ENCODE measurements at places on chromosomes 3 and 15.

DNA sequence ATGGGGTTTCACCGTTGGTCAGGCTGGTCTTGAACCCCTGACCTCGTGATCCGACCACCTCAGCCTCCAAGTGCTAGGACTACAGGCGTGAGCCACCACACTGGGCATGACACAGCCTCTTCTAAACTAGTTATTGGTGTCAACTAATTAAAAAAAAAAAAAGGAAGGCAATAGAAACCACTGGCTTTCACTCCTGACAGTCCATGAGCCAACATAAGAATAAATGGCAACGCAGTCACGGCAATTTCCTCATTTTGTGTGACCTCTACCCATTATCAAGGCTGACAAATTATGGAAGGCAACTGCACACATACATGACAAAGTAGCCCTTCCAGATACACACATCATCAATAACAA, 5.9 kb downstream of the ARHGEF3 start:
- no peak for DNase-seq
- H3K27me3 ChIP-seq, result no peaks in the 10 kb centered on the region
- no peak overlapping the region for H3K4me3 ChIP-seq

DNA sequence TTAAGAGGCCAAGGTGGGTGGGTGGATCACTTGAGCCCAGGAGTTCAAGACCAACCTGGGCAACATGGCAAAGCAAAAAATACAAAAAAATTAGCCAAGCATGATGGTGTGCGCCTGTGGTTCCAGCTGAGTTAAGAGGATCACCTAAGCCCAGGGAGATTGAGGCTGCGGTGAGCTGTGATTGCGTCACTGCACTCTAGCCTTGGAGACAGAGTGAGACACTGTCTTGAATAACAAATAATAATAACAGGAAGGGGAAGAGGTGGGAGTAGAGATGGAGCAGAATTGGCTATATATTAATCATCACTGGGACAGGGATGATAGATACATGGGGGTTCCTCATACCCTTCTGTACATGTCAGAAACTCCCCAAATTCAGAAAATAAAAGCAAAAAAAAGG, 23.8 kb upstream of the NMB start:
- no peak overlapping the region for H3K27ac ChIP-seq
- H3K27me3 ChIP-seq, result no peaks in the 10 kb centered on the region
- DNase-seq, result no peak
- H3K4me3 ChIP-seq, result no peak overlapping the region
- no peaks in the 10 kb centered on the region for H3K4me1 ChIP-seq

- DNase-seq, result no peak
- peaks cover 44% of the 10 kb centered on the region for H3K4me1 ChIP-seq
- no peaks in the 10 kb centered on the region for H3K27me3 ChIP-seq
- H3K36me3 ChIP-seq, result no peaks in the 10 kb centered on the region
These were observed 27.7 kb downstream of the TRAK1 start for GRCh38 chr3:42118762-42119361.

DNA sequence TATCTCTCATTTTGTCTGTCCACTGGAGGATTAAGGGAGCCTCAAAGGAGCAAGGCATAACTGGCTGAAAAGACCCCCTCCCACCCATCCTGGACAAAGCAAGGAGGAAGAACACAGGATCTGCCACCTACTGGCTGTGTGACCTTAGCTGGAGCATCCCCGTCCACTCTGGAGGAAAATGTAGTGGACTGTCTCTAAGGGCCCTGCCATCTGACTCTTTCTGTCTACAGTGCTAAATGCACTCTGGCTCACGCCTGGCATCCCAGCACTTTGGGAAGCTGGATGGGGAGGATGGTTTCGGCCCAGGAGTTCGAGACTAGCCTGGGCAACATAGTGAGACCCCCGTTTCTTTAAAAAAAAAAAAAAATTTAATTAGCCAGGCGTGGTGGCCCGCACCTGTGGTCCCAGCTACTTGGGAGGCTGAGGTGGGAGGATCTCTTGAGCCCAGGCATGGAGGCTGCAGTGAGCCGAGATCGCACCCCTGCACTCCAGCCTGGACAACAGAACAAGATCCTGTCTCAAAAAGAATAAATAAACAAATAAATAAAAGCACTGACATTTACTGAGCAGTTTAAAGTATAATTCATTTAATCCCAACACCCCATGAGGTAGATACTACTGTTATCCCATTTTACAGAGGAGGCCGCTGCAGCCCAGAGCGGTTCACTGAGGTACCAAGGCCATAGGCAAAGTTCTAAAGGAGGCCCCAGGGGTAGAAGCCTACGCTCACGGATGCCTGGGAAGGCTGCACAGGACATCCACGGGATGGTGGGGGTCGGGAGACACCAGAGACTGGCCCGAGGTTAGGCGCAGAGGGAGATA, 1.1 kb downstream of the TBC1D2B start:
- no peak for DNase-seq
- H3K27ac ChIP-seq, result peak overlapping the region; percentile 96
- no peaks in the 10 kb centered on the region for H3K36me3 ChIP-seq
- H3K27me3 ChIP-seq, result no peaks in the 10 kb centered on the region
- H3K4me3 ChIP-seq, result peak overlapping the region; percentile 80
- H3K4me1 ChIP-seq, result peaks cover 37% of the 10 kb centered on the region

DNA sequence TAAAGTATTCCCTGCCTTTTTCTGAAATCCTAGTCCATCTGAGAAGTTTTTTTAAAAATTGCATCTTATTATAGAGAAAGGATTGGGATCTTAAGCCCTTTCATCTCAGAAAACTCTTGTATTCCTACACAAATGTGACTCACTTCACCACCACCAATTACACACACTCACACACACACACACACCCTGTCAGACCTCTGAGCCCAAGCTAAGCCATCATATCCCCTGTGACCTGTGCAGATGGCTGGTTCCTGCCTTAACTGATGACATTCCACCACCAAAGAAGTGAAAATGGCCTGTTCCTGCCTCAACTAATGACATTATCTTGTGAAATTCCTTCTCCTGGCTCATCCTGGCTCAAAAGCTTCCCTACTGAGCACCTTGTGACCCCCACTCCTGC, 1181.9 kb downstream of the ROBO2 start:
- no peaks in the 10 kb centered on the region for H3K27me3 ChIP-seq
- no peaks in the 10 kb centered on the region for H3K36me3 ChIP-seq
- no peak for DNase-seq
- no peak overlapping the region for H3K4me3 ChIP-seq
- no peaks in the 10 kb centered on the region for H3K4me1 ChIP-seq

GRCh38 chr15:69954666-69955065, 143.1 kb downstream of the TLE3 start:
- H3K27me3 ChIP-seq, result peaks cover 14% of the 10 kb centered on the region
- no peak overlapping the region for H3K4me3 ChIP-seq
- DNase-seq, result no peak
- no peaks in the 10 kb centered on the region for H3K4me1 ChIP-seq

DNA sequence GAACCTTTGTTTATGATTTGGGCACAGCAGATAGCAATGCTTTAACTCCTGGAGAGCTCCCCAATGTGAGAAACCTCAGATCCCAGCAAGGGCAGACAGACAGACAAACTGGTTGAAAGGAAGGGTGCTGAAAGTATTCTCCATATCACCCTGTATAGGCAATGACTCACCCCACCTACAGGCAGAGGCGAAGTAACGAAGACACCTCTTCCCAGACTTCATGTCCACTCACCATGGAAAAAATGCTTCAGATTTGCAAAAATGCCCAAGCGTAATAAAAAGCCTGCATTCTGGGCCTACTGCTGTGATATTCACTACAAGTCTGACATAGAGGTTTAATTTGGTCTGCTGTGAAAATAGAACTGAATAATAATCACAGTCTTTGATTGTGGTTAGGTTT, 50.5 kb downstream of the THBS1 start:
- no peak overlapping the region for H3K27ac ChIP-seq
- no peaks in the 10 kb centered on the region for H3K36me3 ChIP-seq
- no peak overlapping the region for H3K4me3 ChIP-seq

DNA sequence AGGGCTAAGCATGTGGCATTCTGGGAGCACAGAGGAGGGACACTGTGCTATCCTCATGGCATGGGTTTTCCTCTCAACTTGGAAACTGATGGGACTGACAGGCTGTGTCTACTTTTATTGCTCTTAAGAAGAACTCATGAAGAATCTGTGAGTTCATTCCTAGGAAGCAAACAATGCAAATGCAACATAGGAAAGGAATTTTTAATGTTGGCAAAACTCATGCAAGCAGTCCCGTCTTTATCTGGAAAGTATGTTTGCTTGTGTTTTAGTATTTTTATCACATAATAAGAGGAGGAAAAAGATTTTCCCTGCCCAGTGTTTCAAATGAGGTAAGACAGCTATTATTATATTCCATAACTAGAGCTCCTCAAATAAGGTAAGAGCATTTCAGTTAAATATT, 89.7 kb downstream of the TRIM42 start:
- H3K4me3 ChIP-seq, result no peak overlapping the region
- H3K4me1 ChIP-seq, result peaks cover 2% of the 10 kb centered on the region
- H3K27me3 ChIP-seq, result peaks cover 22% of the 10 kb centered on the region

GRCh38 chr3:189978753-189979152, 141.9 kb downstream of the P3H2 start:
- no peak overlapping the region for H3K27ac ChIP-seq
- H3K27me3 ChIP-seq, result no peaks in the 10 kb centered on the region
- H3K4me1 ChIP-seq, result peaks cover 5% of the 10 kb centered on the region
- no peak overlapping the region for H3K4me3 ChIP-seq
- peaks cover 20% of the 10 kb centered on the region for H3K36me3 ChIP-seq

DNA sequence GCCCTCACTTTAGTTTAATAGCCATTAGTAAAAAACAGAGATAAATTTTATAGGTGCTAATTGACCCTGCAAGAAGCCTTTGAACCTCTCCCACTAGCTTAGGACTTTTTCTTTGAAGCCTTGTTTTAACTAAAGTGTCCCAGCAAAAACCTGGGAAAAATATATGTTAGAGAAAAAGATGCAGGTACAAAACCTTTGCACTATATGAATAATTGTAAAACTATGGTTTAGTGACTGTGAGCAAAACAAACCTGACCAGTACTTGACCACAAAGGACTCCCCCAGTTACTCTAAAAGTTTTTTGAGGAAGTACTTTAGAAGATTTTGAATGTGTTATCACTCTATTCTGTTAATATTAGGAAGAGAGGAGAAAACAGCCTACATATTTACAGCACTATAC, 123.3 kb upstream of the TP63 start:
- H3K4me3 ChIP-seq, result no peak overlapping the region
- H3K4me1 ChIP-seq, result peaks cover 18% of the 10 kb centered on the region
- no peak for DNase-seq
- H3K27ac ChIP-seq, result no peak overlapping the region
- H3K27me3 ChIP-seq, result no peaks in the 10 kb centered on the region

- H3K27ac ChIP-seq, result no peak overlapping the region
- H3K4me1 ChIP-seq, result no peaks in the 10 kb centered on the region
- DNase-seq, result no peak
- peaks cover under 1% of the 10 kb centered on the region for H3K36me3 ChIP-seq
These were observed 1.7 kb downstream of the P2RY13 start for GRCh38 chr3:151327571-151328198.

DNA sequence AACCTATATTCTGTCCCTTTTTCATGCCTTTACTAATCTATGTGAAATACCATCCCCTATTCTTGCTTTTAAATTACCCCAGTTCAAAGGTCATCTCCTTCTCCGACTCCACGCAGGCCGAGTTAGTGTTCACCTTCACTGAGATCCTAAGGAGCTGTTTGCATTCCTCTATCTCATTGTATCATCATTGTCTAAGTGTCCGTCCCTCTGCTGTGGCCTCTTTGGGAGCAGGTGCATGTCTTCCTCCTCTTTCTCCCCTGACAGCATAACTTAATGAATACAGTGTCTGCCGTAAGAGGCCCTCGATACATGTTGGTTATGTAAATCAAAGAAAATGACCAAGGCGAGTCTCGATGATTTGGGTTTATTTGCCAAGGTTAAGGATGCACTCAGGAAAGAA, 4.9 kb upstream of the PPP1R2 start:
- H3K36me3 ChIP-seq, result no peaks in the 10 kb centered on the region
- DNase-seq, result no peak
- no peaks in the 10 kb centered on the region for H3K27me3 ChIP-seq

GRCh38 chr3:67854663-67855062, 200.3 kb upstream of the SUCLG2 start:
- peaks cover 6% of the 10 kb centered on the region for H3K27me3 ChIP-seq
- DNase-seq, result no peak
- H3K36me3 ChIP-seq, result no peaks in the 10 kb centered on the region
- H3K4me3 ChIP-seq, result no peak overlapping the region

- no peaks in the 10 kb centered on the region for H3K36me3 ChIP-seq
- H3K27ac ChIP-seq, result no peak overlapping the region
- H3K4me1 ChIP-seq, result no peaks in the 10 kb centered on the region
- DNase-seq, result no peak
- H3K4me3 ChIP-seq, result no peak overlapping the region
These were observed 333.3 kb downstream of the GRM7 start for GRCh38 chr3:7194071-7194835.

GRCh38 chr3:172285844-172286243, 162.4 kb downstream of the GHSR start:
- H3K4me3 ChIP-seq, result no peak overlapping the region
- H3K36me3 ChIP-seq, result peaks cover 24% of the 10 kb centered on the region
- peak overlapping the region; percentile 60 for H3K27ac ChIP-seq
- H3K4me1 ChIP-seq, result peaks cover 67% of the 10 kb centered on the region
- H3K27me3 ChIP-seq, result no peaks in the 10 kb centered on the region
- no peak for DNase-seq

- H3K4me3 ChIP-seq, result no peak overlapping the region
- no peaks in the 10 kb centered on the region for H3K36me3 ChIP-seq
- H3K4me1 ChIP-seq, result peaks cover 13% of the 10 kb centered on the region
- DNase-seq, result no peak
- peaks cover 27% of the 10 kb centered on the region for H3K27me3 ChIP-seq
- H3K27ac ChIP-seq, result no peak overlapping the region
These were observed 8.6 kb upstream of the TNK2 start for GRCh38 chr3:195916991-195917390.

DNA sequence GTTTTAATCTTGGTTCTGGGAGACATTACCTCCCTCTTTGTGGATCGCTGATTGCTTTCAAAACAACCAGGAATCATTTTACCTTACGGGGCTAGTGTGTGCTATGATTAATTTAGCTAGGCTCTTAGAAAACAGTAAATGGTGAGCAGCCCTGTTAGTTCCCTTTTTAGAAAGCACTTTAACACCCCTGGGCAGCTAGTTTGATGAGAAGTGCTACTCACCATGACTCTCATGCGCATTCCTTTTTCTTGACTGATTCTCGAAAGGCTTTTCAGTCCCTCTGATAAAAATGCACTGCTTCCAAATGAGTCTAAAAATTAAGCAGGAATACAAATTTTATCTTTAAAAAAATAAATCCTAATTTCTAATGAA, 75.3 kb upstream of the LEKR1 start:
- H3K27ac ChIP-seq, result peak overlapping the region; percentile 18
- H3K36me3 ChIP-seq, result peaks cover 3% of the 10 kb centered on the region
- H3K4me3 ChIP-seq, result no peak overlapping the region
- H3K27me3 ChIP-seq, result no peaks in the 10 kb centered on the region
- DNase-seq, result no peak

DNA sequence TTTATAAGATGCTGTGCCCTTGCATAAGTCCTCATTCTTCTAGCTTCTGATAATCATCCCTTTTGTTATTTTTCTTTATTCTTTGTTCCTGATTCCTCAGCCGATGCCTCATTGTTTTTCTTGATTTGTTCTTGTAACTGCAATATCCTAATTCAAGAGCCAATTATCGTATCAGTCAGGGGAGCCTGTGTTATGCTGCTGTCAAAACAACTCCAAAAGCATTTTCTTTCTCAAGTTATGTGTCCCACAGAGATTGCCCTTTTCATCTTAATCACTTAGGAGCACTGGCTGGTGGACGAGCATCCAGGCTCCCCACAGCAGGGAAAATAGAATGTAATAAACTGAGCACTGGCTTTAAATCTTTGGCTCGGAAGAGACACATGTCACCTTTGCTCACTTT, 207.3 kb downstream of the CHL1 start:
- H3K4me3 ChIP-seq, result no peak overlapping the region
- H3K27me3 ChIP-seq, result peaks cover 50% of the 10 kb centered on the region
- H3K36me3 ChIP-seq, result no peaks in the 10 kb centered on the region

- H3K27me3 ChIP-seq, result no peaks in the 10 kb centered on the region
These were observed 20.8 kb downstream of the NBEAL2 start for GRCh38 chr3:47000198-47000815.

Measured in mesothelial cell of epicardium (in vitro differentiated cells).